ENCODE measurements at places on chromosomes 16 and 17. TPM values are rescaled to one million over a fixed set of nuclear protein-coding genes. Genes with fewer than 3 reads are reported as not detected.

DNA sequence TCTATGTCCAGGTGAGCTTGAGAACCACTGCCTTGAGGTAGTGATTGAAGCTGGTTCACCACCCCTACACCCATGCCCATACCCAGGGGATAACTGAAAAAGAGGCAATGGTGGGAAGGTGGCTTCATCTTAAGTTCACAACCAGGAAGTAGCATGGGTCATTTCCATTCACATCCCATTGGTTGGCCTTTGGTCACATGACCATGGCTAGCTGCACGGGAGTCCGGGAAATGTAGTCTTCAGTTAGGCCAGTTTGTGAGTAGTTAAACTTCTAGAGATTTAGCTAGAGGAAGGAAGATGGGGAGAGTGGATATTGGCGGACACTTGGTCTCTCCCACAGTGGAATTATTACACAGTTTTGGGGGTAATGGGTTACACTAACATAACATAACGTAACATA is 92.9 kb downstream of the RGS9 start:
- DNase-seq = no peak

KCNJ12 gene
- under 0.01 TPM for total RNA-seq

ALDH3A1 gene
- total RNA-seq = 24.2 TPM

DNA sequence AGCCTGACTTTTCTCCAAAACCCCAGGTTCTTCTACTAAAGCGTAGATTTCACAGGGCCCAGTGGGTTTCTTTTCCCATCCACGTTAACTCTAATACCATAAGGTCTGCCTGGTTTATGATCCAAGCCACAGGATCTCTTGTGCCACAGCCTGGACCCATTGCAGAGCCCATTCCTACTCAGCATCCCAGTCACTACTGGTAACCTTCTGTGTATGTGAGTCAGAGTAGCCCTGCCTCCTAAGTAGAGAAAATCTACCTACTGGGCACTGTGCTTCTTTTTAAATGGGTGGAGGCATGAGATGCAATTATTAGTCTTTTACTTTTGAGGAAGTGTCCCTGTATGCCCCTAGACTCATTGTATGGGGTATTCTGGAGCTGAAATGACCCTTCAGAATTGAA is 13.5 kb downstream of the CCL11 start:
- peak; percentile 24 for DNase-seq

GRCh38 chr16:28042811-28043210 is 20.7 kb downstream of the GSG1L start:
- no peak for DNase-seq
